NCI-H2107 (cell line): ENCODE measurements at places on chromosomes 2 and 18.

DNA sequence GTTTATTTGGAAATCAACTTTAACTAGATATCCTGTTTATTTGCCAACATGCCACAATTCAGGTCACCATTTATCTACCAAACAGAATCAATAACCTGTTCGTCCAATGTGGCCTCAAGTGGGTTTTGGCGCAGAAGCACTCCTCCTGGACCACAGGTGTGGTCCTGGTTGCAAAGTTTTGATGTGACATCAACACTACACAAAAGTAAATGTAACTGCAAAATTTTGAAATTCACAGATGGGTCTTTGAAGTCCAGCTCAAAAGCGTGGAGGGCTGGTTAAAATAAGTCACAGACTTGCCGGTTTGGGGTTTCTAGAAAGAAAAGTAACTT lies 474 bp upstream of the GCA start:
- DNase-seq, result no peak

GRCh38 chr2:181138816-181139215 lies 158.4 kb downstream of the UBE2E3 start:
- DNase-seq, result no peak

GRCh38 chr18:6281874-6282273 lies 132.8 kb downstream of the L3MBTL4 start:
- no peak for DNase-seq

- DNase-seq, result no peak
Measured at GRCh38 chr2:73089270-73090030, 17.9 kb upstream of the SFXN5 start.

- no peak for DNase-seq
Measured at GRCh38 chr2:202172439-202173211, 65.8 kb downstream of the SUMO1 start.

DNA sequence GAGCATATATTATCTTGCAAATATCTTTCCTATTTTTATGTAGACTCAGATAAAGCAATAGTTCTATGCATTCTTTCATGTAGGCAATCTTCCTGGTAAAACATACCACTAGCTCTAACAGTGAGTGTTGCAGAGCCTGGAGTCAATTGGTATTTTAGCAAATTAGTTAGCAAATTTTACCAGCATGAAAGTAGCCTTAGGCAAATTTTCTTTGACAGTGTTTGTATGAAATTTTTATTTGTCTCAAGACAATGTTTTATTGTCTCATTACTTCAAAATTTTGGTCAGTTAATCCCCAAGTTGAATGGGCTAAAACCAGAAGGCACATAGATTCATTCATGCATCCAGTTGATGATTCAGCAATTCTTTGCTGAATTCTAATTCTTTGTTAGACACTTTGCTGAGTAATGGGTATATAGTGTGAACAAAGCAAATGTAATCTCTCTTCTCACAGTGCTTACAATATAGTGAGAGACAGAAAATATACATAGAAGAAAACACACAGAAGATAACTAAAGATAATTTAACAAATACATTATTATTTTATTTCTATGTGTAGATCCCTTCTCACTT lies 27.1 kb downstream of the SLC38A11 start:
- no peak for DNase-seq

GRCh38 chr2:231807020-231807419 lies 20.8 kb downstream of the COPS7B start:
- no peak for DNase-seq

- no peak for DNase-seq
Measured at GRCh38 chr2:142130111-142131009, 456 bp downstream of the LRP1B start.

GRCh38 chr2:108912629-108912902 lies 76.5 kb downstream of the EDAR start:
- no peak for DNase-seq

GRCh38 chr2:171547720-171548119 lies 25.4 kb downstream of the CYBRD1 start:
- DNase-seq, result no peak

DNA sequence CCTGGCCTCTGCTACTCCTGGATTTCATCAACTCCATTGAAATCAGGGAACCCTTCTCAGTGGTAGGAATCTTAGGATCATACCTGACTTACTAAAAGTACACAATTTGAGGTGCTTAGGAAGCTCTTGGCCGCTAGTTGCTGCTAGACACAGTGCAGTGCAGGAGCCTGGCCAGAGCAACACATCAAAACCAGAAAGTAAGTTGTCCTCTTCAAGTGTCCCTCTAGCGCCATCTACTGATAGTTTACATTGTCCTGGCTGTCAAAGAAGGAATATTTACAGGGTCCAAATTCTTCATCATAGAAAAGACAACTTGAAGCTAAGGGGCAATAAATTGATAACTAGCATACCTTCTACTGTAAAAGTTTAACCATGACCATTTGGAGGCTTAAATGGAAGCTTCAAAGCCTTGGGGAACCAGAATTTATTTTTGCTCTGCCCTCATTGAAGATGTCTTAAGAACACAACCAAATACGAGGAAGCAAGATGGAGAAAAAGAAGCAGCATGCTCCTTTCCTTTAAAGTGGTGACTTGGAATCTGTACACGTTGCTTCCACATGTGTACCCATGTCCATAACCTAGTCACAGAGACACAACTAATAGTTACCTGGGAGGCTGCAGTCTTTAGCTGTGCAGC lies 889.1 kb upstream of the GCFC2 start:
- peak; percentile 53 for DNase-seq
